ENCODE measurements at places on chromosomes 1 and 21.

DNA sequence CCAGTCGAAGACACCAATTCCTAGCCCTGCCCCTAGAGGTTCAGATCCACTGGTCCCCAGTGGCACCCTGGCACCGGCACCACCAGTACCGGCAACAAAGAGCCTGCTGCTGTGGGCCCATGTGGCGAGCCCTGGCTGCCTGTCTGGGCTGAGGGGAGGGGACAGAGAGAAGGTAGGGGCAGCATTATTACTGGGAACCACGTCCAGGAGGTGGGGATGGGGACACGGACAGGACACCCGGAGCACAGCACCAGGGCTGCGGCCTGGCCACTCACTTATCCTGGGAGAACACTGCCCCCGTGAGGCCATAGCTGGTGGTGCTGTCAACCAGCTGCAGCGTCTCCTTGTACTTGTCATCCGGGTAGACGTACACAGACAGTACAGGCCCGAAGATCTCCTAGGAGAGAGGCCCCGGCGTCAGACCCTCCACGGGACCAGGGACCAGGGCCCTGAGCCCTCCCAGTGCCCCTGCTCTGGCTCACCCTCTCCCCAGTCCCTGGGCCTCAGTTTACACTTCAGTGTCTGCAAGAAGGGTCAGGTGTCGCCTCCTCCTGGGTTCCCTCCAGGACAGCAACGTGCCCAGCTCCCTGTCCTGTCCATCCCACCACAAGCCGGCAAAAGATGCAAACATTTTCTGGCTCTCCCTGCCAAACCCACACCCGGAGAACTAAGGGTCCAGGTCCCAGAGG, 15.8 kb upstream of the TAS1R2 start:
- DNase-seq, result peak; percentile 54

DNA sequence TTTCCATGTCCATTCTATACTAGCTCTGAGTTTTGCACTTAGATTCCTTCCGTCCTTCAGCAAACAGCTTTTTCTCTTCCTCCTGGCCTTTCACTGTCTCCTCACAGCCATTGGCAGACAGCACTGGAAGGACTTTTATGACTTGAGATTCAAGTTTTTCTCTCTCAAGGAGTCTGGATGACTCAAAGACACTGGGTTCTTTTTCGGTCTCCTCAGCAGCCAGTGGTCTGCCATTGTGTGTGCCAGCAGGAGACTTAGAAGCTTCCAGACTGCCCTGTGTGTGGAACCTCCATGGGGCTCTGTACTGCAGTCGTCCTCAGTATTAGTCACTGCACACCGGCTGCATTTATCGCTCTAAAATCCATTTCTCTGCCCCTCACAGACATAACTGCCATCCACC, 30.5 kb downstream of the NTNG1 start:
- DNase-seq, result no peak

DNA sequence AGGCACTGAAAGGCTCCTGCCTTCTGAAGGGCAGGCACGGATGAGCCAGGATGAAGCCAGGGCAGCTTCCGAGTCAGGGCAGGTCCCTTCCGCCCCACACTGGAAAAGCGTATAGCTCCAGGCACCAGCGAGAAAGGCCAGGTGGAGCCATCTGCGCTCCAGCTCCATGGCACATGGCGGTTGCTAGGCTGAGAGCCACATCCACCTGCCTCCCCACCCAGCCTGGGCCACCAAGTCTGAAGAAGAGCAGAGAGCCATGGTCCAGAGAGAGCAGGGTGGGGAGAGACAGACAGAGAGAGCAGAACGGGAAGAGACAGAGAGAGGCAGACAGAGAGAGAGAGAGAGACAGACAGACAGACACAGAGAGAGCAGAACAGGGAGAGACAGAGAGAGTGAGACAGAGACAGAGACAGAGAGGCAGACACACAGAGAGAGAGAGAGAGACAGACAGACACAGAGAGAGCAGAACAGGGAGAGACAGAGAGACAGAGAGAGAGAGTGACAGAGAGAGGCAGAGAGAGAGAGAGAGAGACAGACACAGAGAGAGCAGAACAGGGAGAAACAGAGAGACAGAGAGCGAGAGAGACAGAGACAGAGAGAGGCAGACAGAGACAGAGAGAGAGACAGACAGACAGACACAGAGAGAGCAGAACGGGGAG, 5.2 kb downstream of the FNDC10 start:
- DNase-seq, result no peak

GRCh38 chr1:230517786-230518185, 91.7 kb upstream of the PGBD5 start:
- no peak for DNase-seq
